ENCODE measurements at places on chromosomes 3 and 15. TPM values are rescaled to one million over a fixed set of nuclear protein-coding genes. Genes with fewer than 3 reads are reported as not detected.
A peak's percentile ranks its signal among the peaks of the same experiment; 100 is the strongest.

GRCh38 chr15:65837301-65838294, 31.7 kb upstream of the RAB11A start:
- H3K4me3 ChIP-seq: no peak overlapping the region
- H3K4me1 ChIP-seq: peaks cover 10% of the 10 kb centered on the region
- no peaks in the 10 kb centered on the region for H3K27me3 ChIP-seq
- no peaks in the 10 kb centered on the region for H3K36me3 ChIP-seq

The DUOXA2 gene
- total RNA-seq: not detected

DNA sequence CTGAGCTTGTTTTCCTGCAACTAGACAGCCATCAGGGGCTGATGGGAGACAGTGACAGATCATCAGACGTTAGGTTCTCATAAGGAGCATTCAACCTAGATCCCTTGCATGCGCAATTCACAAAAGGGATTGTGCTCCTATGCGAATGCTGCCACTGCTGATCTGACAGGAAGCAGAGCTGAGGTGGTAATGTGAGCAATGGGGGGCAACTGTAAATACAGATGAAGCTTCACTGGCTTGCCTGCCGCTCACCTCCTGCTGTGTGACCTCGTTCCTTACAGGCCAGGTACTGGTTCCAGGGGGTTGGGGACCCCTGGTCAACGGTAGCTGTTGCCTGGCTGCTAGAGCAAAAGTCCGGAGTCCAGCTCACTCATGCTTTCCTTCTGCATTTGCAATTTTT, 26.4 kb upstream of the KCNAB1 start:
- no peaks in the 10 kb centered on the region for H3K4me1 ChIP-seq
- no peak overlapping the region for H3K27ac ChIP-seq
- H3K27me3 ChIP-seq: no peaks in the 10 kb centered on the region
- no peaks in the 10 kb centered on the region for H3K36me3 ChIP-seq
- no peak overlapping the region for H3K4me3 ChIP-seq

The RARB gene
- 14.7 TPM for total RNA-seq

GRCh38 chr3:38650248-38650951, 913 bp upstream of the SCN5A start:
- no peak overlapping the region for H3K27ac ChIP-seq
- H3K36me3 ChIP-seq: no peaks in the 10 kb centered on the region
- H3K4me3 ChIP-seq: peak overlapping the region; percentile 21
- DNase-seq: no peak
- no peaks in the 10 kb centered on the region for H3K4me1 ChIP-seq

The DUOX2 gene
- total RNA-seq: 0.28 TPM

The GOLGA6D gene
- total RNA-seq: not detected

- H3K4me1 ChIP-seq: peaks cover 6% of the 10 kb centered on the region
- H3K27ac ChIP-seq: no peak overlapping the region
- H3K27me3 ChIP-seq: no peaks in the 10 kb centered on the region
Measured at GRCh38 chr15:60957111-60957510, 272.0 kb downstream of the RORA start.

DNA sequence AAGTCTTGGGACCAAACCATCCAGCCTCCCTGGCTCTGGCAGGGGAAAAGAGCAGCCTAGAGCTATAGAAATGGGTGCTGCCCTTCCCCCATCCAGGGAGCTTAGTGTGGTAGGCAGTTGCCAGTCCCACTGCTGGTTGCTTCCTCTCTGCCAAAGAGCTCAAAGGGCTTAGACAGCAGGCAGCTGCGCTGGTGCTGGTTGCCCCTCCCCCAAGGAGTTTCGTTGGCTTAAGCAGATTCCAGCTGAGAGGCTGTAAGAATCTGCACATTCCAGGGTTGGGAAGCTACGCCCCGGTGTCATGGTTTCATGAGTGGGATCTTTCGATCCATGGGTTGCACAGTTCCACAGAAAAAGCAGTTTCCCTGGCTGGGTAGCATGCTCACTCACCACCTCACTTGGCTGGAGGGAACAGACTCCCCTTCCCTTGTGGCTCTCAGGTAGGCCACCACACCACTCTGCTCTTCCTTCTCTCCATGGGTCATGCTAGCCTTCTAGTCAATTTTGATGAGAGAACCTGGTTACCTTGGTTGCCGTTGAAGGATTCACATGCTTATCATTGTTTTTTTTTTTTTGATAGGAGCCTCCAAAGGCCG, 195.1 kb downstream of the EPHA6 start:
- no peaks in the 10 kb centered on the region for H3K27me3 ChIP-seq
- DNase-seq: no peak
- no peak overlapping the region for H3K27ac ChIP-seq
- H3K36me3 ChIP-seq: no peaks in the 10 kb centered on the region
- no peaks in the 10 kb centered on the region for H3K4me1 ChIP-seq
- H3K4me3 ChIP-seq: no peak overlapping the region

The FMN1 gene
- total RNA-seq: 44.8 TPM

The THSD4 gene
- total RNA-seq: 36.3 TPM

DNA sequence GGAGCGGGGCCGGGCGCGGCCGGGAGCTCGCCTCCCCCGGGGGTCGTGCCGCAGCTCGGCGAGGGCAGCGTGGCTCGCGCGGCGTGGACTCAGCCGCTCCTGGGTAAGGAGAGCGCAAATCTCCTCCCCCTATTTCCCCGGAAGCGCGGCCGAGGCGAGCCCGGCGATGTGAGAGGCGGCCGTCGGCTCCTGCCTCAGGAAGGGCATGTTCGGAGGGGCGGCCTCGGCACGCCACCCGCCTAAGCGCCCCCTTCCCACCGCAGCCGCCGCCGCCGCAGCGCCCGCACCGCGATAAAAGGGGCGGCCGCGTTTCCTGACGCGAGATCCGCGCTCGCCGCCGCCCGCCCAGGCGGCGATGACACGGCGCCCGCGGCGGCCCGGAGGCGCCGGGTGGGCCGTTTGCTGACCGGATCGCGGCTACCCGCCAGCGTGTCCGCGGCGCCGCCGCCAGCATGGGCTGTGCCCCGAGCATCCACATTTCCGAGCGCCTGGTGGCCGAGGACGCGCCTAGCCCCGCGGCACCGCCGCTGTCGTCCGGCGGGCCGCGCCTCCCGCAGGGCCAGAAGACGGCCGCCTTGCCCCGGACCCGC, at the start of gene PDE8A:
TSS of gene PDE8A (plus strand) at position 146 of the 590 bp plus-strand sequence. CDS start at position 453, 307 bp downstream.
- H3K4me3 ChIP-seq: peak within 1 kb of the TSS; percentile 79
- DNase-seq: peak; percentile 78
- H3K36me3 ChIP-seq: no peaks in the 10 kb centered on the region
- H3K27me3 ChIP-seq: no peaks in the 10 kb centered on the region

The RAB27A gene
- total RNA-seq: 45.8 TPM

DNA sequence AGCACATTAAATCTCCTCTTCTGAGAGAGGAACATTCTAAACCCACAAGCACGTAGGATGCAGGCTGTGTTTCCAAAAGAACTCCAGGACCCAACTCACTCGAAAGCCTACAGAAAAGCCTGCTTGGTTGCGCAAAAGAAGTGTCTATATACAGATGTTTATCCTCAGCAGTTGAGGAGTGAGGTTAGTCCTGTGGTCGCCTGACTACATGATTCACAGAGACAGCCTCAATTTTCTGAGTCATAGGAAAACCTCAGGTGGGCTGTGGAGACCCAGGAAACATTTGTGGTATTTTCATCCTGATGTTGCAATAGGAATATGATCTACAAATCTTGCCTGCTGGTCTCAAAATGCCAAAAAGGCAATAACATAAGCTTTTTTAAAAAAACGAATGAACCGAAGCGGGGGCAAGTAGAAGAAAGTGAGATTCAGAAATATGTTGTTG, 183.8 kb upstream of the THRB start:
- no peak for DNase-seq
- no peaks in the 10 kb centered on the region for H3K36me3 ChIP-seq
- no peak overlapping the region for H3K4me3 ChIP-seq
- H3K27ac ChIP-seq: no peak overlapping the region

DNA sequence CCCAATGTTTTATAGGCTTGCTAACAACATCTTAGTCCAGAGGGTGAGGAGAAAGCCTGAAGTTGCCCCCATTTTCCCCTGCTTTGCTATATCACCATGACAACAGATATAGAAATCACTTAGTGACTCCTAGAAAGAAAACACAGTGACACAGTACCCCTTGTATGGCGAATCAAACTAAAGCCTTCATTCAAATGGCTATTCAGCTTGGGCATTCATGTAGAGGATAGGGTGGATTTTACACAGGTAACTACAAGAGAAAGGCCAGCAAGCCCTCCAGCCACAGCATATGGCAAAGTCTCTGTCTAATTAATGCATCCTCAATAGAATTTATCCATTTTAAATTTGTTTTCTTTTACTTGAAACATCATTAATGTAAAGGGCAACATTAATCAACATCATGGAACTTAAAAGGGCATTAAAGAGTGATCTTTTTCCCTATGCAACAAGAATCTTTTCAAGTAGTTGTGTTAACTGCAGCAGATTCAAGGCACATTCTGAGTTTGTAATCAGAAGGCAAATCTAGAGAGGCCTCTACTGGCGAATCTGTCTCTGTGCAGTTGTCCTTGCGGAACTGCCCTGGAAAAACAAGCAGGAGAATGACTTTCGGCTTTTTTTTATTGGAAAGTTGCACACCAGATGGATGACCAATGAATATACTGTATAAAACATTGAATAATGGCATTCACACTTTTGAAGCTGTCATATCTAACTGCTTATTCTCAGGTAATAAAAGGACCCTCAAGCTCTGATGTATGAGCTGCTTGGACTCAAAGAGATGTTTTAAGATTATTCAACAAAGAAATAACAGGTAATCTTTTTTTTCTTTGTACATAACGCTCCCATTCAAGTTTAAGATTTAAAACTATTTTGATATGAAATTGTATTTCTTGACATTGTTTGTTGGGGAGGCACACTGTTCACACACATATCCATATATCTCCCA, 621.7 kb upstream of the AGTR1 start:
- H3K27ac ChIP-seq: no peak overlapping the region
- no peaks in the 10 kb centered on the region for H3K36me3 ChIP-seq
- no peaks in the 10 kb centered on the region for H3K4me1 ChIP-seq

GRCh38 chr3:152391671-152392070, 122.9 kb downstream of the MBNL1 start:
- H3K27ac ChIP-seq: no peak overlapping the region
- no peaks in the 10 kb centered on the region for H3K4me1 ChIP-seq
- no peaks in the 10 kb centered on the region for H3K27me3 ChIP-seq
- no peak for DNase-seq

DNA sequence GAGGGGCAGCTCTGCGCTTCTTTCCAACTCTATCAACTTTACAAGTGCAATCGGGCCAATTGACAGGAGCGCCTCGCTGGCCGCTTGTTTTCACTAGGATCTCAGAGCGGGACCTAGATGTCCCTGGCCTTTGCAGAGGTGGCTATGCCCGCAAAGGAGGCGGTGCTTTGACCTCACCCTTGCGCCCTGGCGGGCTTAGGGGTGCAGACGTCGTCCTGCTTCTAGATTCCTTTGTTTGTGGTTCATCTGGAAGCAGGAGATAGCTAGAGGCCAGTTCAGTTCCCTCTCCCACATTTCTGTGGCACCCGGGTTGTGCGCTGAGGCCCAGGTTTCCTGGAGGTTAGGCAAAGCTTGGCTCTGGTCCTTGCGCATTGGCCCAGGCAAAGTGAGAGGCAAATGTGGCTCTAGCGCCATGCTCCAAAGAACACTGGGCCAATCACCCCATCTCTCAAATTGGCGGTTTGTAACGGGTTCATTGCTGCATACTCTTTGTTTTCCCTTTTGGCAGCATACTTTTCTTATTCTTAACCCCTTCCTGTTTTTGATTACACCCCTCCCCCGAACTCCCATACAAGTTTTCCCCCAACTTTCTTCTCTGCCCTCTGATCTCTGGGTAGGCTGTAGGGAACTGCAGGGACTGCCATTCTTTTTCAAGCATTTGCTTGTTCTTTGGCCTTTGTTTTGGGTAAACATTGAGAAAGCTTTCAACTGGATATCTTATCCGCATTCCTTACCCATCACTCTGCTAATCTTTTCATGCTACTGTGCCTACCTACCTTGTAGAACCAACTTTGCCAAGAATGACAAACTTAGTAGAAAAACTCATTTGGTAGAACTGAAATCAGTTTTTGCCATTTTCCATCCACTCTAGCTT, 1.4 kb downstream of the PPM1L start:
- H3K27ac ChIP-seq: no peak overlapping the region
- H3K27me3 ChIP-seq: no peaks in the 10 kb centered on the region
- peak overlapping the region; percentile 30 for H3K4me3 ChIP-seq
- peaks cover 6% of the 10 kb centered on the region for H3K4me1 ChIP-seq

All from kidney (tissue), 22 donors.